T-helper 1 cell (primary cell): ENCODE measurements at places on chromosomes 4 and X.

DNA sequence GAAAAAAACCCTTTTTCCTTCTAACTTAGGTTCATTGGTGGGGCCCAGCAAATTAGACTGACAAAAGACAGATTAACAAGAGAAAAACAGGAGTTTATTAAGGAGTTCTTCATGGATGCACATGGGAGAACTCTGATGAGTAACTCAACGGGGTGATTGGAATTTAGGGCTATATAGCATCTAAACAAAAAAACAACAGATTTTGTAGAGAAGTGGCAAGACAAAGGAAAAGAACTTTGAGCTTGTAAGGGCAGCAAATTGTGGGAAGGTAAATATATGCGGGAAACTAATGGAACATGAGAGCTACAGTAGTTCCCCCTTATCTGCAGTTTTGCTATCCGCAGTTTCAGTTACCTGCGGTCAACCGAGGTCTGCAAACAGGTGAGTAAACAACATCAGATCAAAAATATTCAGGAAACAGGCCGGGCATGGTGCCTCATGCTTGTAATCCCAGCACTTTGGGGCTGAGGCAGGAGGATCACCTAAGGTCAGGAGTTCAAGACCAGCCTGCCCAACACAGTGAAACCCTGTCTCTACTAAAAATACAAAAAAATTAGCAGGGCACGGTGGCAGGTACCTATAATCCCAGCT is 573.6 kb downstream of the ADGRL3 start:
- DNase-seq: no peak

- DNase-seq: no peak
Observed at GRCh38 chr4:54155936-54156335, 56.0 kb downstream of the GSX2 start.

DNA sequence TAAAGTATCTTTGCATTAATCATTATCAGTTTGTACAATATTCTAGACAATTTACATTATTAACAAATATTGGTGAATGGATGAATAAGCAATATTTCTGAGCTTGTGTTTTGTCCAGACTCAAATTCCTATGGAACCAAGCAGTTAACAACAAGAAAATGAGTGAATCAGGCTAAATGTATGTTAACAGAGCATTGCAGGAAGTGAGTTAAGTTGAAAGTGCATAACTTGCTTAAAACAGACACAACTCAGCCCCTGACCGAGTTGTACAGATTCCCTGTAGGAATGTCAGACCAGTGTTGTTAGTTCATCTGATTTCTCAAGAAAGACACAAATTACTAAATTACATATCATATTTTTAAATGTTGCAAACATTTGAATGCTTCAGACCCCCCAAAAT is 23.7 kb upstream of the CSN1S1 start:
- no peak for DNase-seq

- DNase-seq: peak; percentile 8
Observed at GRCh38 chrX:108224727-108225621, 133.4 kb downstream of the ATG4A start.

GRCh38 chr4:93217431-93217830 is 611.1 kb upstream of the ATOH1 start:
- no peak for DNase-seq

GRCh38 chr4:63459329-63459728 is 949.9 kb downstream of the TECRL start:
- DNase-seq: no peak

DNA sequence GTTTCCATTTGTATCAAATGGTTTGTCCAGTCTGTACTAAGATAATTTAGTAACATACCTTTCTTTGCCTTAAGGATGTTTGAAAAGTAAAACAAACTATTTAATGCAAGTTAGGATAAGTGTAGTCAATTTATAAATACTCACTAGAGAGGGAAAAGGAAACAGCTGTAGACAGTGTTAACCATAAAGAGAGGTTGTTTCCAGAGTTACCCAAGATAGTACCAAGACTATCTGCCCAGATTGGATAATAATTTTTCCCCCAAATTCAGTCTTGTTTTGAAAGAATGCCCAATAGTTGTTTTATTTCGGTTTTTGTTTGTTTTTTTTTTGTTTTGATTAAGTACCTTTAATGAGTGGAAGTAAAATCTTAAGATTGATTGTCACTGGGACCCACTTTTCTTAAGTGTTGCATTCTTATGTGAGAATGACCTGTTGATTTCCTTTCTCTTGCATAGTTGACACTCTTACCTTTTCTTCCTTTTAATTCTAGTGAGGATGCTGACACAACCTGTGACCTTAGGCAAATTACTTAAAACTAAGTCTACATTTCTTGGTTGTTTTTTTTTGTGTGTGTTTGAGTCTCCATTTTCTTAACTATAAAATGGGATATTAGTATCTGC is 12.8 kb downstream of the AFF1 start:
- DNase-seq: no peak

DNA sequence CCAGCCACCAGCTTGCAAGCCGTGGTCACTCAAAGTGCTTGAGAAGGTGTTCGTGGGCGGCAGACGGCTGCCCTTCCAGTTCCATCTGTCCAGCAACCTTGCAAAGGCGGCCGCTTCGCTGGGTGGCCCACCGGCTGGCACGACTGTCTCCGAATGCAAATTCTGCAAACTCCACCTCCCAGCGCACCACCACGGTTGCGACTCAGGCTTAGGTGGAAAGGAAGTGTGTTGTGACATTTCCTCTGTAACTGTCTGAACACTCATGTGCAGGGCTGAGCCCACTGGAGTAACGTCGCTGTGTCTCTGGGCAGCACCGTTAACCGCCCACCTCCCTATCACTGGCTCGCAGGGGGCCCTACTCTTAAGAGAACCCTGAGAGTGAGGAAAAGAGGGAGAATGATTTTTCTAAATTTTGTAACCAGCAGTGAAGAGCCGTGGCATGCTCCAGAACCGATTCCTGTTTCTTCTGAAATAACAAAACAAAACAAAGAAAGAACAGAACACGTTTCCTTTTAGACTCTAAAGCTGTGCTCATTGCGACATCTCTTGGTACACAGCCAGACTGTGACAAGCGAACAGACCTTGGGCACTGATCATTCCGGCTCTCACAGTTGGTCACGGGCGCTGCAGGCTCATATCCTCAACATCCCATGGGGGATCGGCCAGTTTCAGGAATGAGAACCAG is at the start of gene P2RY8:
Gene P2RY8 (minus strand): TSS at position 155 of the 685 bp plus-strand sequence. CDS start 70,627 bp downstream, outside the sequence.
- DNase-seq: peak; percentile 65

- DNase-seq: no peak
Observed at GRCh38 chr4:183164963-183165362, 65.9 kb downstream of the WWC2 start.

DNA sequence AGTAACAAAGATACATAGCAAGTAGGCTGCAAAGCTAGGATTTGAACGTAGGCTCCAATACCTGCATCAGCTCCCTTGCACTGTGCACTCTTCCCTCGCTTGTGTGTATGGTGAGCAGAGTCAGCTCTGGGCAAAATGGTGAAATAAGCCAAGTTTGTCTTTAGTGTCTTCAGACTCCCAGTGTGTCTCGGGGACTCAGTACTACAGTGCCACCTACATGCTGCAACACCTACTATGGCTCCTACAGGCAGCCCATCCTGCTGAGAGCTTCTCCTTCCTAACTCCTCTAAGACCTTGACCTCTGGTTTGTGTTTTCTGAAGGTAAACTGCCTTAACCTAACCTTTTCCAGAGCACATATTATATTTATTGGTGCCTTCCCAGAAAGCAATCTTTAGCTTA is 42.5 kb downstream of the RTL9 start:
- DNase-seq: no peak

- DNase-seq: no peak
Observed at GRCh38 chr4:68714400-68714799, 43.9 kb upstream of the UGT2B15 start.

DNA sequence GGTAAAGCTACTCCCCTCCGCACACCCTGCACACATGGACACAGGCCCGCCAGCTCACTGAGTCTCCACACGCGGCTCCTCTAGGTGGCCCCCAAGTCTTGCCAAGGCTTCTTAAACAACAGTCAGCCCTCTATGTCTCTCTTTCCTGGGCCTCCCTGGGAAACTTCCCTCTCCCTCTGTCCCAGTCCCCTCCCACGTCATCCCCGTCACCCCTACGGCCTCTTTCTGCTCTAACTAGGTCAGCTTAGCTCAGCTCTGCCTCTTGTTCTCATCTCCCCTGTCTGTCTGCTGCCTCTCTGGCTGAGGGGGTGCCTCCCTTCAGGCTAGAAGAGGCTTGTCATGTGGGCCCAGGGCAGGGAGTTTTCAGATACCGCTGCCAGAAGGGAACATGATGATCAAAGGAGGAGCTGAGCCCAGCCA is 38.8 kb downstream of the SEPTIN6 start:
- DNase-seq: no peak

GRCh38 chr4:53012738-53013137 is 150.6 kb downstream of the RASL11B start:
- no peak for DNase-seq

GRCh38 chr4:56118845-56119244 is 170.1 kb downstream of the CEP135 start:
- DNase-seq: no peak

DNA sequence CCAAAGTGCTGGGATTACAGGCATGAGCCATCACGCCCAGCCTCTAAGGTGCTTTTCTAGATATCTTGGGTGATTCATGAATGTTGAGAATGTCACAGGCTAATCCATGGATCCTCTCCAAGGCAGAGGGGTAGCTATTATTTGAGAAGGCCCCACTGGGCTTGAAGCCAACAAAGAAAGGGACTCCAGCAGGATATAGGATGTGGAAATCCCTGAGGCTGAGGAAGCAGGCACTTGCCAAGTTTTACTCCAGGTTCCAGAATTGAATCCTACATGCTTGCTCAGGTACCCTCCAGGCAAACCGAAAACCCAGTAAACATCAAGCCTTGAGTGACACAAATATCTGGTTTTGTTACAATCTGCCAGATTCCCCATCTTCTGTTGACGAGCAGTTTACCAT is 15.8 kb downstream of the NLGN3 start:
- DNase-seq: no peak

DNA sequence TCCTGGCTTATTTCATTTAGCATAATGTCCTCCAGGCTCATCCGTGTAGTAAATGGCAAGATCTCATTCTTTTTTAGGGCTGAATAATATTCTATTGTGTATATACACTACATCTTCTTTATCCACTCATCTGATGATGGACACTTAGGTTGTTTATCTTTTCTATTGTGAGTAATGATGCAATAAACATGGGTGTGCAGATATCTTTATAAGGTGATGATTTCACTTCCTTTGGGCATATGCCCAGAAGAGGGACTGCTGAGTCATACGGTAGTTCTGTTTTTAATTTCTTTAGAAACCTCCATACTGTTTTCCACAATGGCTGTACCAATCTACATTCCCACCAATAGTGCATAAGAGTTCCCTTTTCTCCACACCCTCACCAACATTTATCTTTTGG is 317.6 kb upstream of the CNKSR2 start:
- DNase-seq: no peak

DNA sequence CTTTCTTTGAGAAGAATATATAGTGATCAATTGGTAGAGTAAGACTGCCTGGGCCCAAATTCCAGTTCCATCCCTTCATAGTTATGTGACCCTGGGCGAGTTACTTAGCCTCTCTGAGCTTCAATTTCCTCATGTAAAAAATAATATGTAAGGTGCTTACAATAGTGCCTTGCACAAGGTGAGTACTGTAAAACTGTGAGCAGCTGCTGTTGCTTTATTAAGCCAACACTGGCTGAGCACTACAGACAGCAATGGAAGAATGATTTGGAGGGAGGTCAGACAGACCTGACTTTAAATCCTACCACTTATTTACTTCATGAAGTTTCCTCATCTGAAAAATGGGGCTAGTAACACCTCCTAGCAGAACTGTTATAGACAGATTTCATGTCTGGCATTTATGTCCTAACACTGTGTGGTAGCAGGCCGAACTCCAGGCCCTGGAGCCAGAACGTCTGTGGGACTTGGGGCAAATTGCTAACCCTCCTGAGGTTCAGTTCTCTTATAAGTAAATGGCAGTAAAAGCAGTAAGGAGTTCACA is 53.8 kb downstream of the RNF150 start:
- no peak for DNase-seq

GRCh38 chrX:2410279-2411020 is 90.3 kb downstream of the DHRSX start:
- DNase-seq: no peak

DNA sequence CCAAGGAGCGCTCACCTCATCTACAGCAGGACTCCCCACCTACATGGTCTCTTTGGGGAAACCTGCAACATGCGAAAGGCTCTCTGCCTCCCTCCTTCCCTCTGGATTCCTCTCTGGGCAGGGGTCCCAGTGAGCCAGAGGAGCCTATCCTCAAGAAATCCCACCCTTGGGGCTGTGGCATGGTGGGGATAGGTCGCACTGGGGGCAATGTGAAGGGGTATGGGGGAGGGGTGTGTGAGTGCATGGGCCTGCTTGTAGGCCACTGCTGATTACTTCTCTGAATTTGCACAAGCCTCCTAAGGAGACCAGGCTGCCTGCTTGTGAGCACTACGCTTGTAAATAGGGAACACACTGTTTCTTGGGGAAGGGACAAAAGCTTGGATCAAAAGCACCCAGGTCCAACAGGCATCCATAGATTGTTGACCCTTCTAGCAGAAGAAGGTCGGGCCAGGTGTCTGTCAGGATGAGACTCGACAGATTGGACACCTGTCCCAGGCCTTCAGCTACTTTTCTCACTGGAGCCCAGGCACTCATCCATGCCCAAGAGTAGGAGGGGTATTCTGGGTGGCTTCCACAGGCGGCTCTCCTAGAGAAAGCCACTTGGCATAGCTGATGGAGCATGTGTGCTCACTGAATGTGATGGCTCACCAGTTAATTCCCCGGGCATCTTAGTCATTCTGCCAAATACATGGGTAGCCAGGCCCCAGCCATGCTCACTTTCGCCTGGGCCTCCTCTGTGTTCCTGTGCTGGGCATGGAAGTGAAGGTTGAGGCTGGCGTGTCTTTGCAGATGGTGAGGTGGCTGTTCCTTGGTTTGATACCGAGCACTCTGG is 75.0 kb downstream of the NBDY start:
- DNase-seq: no peak
